ENCODE measurements at places on chromosomes 5 and 9.

GRCh38 chr5:51573835-51574234 lies 190.6 kb downstream of the ISL1 start:
- DNase-seq = no peak
- no peak overlapping the region for H3K4me3 ChIP-seq
- no peak overlapping the region for H3K27ac ChIP-seq
- no peaks in the 10 kb centered on the region for H3K27me3 ChIP-seq
- no peaks in the 10 kb centered on the region for H3K36me3 ChIP-seq
- no peaks in the 10 kb centered on the region for H3K4me1 ChIP-seq

- H3K36me3 ChIP-seq = no peaks in the 10 kb centered on the region
- no peak overlapping the region for H3K4me3 ChIP-seq
- H3K4me1 ChIP-seq = no peaks in the 10 kb centered on the region
- H3K27ac ChIP-seq = no peak overlapping the region
- no peaks in the 10 kb centered on the region for H3K27me3 ChIP-seq
- DNase-seq = no peak
Observed at GRCh38 chr5:122165559-122166078, 36.3 kb downstream of the ZNF474 start.

GRCh38 chr5:2752821-2753439 lies 1.5 kb upstream of the IRX2 start:
- H3K36me3 ChIP-seq = peaks cover 19% of the 10 kb centered on the region
- no peak for DNase-seq
- no peak overlapping the region for H3K27ac ChIP-seq
- peaks cover 5% of the 10 kb centered on the region for H3K4me1 ChIP-seq
- peaks cover 57% of the 10 kb centered on the region for H3K27me3 ChIP-seq
- no peak overlapping the region for H3K4me3 ChIP-seq

DNA sequence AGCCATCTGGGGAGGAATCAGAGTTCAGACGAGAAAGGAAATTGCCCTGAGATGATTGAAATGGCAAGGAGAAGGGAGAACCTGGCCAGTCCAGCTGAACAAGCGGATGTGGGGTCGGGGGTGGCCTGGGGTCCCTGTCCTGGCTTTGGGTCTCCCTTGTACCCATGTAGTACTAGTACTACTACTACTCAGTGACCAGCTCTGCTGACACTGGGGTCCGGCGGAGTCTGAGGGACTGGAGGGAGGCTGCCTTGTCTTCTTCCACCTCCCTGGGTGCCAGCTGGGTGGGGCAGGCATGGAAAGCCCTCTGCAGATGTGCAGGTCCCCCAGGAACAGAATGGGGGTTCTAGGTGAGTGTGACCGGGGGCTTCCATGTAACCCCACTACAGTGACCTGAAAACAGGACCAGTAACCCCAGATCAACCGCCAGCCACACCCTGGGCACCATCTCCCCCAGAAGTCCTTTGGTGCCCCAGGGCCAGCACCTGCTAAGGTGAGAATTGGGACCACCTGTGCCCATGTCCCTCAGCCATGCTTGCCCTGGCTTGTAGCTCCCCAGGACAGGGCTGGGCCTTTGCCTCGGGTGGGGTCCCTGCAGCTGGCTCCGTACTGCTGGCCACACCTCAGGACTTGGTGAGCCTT lies 89.1 kb upstream of the COL5A1 start:
- H3K4me3 ChIP-seq = no peak overlapping the region
- no peak overlapping the region for H3K27ac ChIP-seq
- H3K4me1 ChIP-seq = no peaks in the 10 kb centered on the region
- no peaks in the 10 kb centered on the region for H3K27me3 ChIP-seq

- H3K36me3 ChIP-seq = no peaks in the 10 kb centered on the region
- H3K27ac ChIP-seq = no peak overlapping the region
- H3K4me1 ChIP-seq = peaks cover 21% of the 10 kb centered on the region
- H3K27me3 ChIP-seq = peaks cover 2% of the 10 kb centered on the region
Observed at GRCh38 chr5:14980698-14981097, 109.1 kb upstream of the ANKH start.
